Camera-type eye (tissue), 1 donor: ENCODE measurements at places on chromosomes 12 and 14. TPM values are rescaled to one million over a fixed set of nuclear protein-coding genes. Genes with fewer than 3 reads are reported as not detected.

PLCZ1 gene
- total RNA-seq: not detected

PDE3A gene
- total RNA-seq: 72.1 TPM

IGFBP6 gene
- total RNA-seq: 116 TPM

KERA gene
- 52.3 TPM for total RNA-seq
